ENCODE measurements at places on chromosomes 1 and 21. TPM values are rescaled to one million over a fixed set of nuclear protein-coding genes. Genes with fewer than 3 reads are reported as not detected.

Gene NGF
- total RNA-seq: 4.4 TPM

Gene SMG7
- total RNA-seq: 33.1 TPM

Gene COL11A1
- total RNA-seq: 3.8 TPM

Gene DPT
- not detected for total RNA-seq

Gene TEDDM1
- total RNA-seq: not detected

Gene LYPD8
- total RNA-seq: 0.21 TPM

Gene PLA2G2D
- not detected for total RNA-seq

Gene DMRTB1
- not detected for total RNA-seq

Gene MYOC
- total RNA-seq: not detected

Gene TEKT2
- not detected for total RNA-seq

Gene TLCD4
- total RNA-seq: 3.6 TPM

Gene OR2L8
- total RNA-seq: not detected

Gene FAM3B
- total RNA-seq: not detected

Gene FAM163A
- total RNA-seq: not detected

Gene C1orf116
- total RNA-seq: 4.5 TPM

Gene CENPF
- 79.0 TPM for total RNA-seq

Gene UBL4B
- total RNA-seq: not detected

Gene KRTAP13-2
- not detected for total RNA-seq

Gene ARHGEF16
- total RNA-seq: 4.7 TPM

Gene SMCP
- not detected for total RNA-seq

Gene CCDC17
- total RNA-seq: 0.37 TPM

Gene AIRE
- not detected for total RNA-seq

Gene OPN3
- total RNA-seq: 56.7 TPM

Gene NUDT4B
- 0.37 TPM for total RNA-seq
